ENCODE measurements at places on chromosomes 13 and 19.

GRCh38 chr19:18119013-18119716 is 21.6 kb downstream of the MAST3 start:
- no peak for DNase-seq

- DNase-seq, result no peak
Measured at GRCh38 chr19:38718747-38719543, 25.3 kb downstream of the CAPN12 start.

- DNase-seq, result no peak
Measured at GRCh38 chr19:30781519-30781918, 409.3 kb downstream of the ZNF536 start.

DNA sequence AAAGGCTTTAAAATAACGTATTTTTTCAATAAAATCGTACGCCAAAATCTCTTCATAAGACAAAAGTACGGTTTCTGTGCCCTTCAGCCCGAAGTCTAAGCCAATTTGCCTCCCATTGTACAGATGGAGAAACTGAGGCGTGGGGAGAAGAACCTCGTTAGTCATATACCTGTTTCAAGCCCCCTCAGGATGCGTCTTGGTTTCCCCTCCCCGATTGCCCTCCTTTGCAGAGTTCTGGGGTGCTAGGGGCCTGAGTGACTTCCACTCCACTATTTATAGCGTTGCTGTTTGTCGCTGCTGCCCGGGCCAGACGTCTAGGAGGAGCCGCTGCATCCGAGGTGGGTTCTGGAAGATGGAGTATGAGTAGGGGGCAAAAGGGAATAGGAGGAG is 2.3 kb upstream of the LTBP4 start:
- DNase-seq, result no peak

DNA sequence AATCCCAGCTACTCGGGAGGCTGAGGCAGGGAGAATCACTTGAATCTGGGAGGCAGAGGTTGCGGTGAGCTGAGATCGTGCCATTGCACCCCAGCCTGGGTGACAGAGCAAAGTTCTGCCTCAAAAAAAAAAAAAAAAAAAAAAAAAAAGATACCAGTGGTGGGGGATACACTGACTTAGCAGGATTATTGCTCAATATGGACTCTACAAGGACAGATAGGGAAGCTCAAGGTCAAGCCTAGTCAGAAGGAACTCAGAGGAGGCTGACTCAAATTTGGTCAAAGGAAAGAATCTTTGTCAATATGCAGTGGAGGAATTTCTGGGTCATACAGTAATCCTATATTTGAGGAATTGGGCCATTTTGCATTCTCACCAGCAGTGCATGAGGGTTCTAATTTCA is 6.7 kb upstream of the DIAPH3 start:
- DNase-seq, result no peak

GRCh38 chr13:30985637-30986205 is 53.3 kb downstream of the TEX26 start:
- DNase-seq, result no peak

DNA sequence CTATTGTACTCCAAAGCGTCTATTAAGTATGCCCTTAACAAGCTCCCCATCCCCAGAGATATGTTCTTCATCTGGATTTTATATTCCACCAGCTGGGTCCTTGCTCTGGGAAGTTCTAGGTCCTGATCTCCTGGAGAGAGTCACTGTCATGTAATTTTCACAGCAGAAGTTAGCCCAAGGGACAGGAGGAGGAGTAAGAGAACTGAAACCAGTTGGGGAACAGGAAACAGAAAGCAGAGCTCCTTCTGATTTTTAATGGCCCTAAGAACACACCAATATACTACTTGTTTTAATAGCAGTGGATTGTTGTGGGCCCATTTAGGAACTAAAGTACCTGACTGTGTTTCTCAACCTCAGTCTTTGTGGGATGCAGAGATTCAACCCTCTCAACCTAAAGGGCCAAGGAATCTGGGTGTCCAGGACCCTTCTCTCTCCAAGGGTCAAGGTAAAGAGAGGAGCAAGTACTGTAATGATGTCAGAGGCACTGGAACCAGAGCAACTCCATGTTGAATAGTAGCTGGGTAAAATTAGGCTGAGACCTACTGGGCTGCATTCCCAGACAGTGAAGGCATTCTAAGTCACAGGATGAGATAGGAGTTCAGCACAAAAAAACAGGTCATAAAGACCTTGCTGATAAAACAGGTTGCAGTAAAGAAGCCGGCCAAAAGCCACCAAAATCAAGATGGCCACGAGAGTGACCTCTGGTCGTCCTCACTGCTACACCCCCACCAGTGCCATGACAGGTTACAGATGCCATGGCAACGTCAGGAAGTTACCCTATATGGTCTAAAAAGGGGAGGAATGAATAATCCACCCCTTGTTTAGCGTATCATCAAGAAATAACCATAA is 8.1 kb upstream of the FPR3 start:
- no peak for DNase-seq

GRCh38 chr13:112889351-112890290 is 79.4 kb upstream of the MCF2L start:
- DNase-seq, result no peak

GRCh38 chr19:9406798-9407352 is 28.5 kb downstream of the ZNF266 start:
- peak; percentile 23 for DNase-seq

GRCh38 chr13:79995334-79995733 is 345.6 kb downstream of the SPRY2 start:
- DNase-seq, result no peak

GRCh38 chr19:54393381-54393780 is 21.9 kb upstream of the TTYH1 start:
- DNase-seq, result no peak

DNA sequence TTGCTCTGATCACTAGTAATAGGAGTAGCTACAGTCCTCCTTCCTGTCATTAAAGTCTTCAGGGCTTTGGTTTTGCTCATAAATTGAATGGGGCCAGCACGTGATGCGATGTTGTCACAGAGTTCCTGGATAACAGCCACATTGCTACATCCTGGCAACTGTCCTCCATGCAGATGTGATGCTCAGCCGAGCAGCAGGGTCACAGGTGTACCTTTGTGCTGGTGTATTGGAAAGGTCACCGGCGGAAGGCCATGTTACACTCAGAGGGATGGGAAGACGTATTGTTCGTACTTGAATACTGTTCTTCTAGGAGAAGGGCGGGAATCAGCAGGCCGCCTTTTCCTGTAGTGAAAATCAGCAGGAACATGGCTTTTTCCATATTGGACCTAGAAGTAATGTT is 713.8 kb upstream of the GPC6 start:
- no peak for DNase-seq

DNA sequence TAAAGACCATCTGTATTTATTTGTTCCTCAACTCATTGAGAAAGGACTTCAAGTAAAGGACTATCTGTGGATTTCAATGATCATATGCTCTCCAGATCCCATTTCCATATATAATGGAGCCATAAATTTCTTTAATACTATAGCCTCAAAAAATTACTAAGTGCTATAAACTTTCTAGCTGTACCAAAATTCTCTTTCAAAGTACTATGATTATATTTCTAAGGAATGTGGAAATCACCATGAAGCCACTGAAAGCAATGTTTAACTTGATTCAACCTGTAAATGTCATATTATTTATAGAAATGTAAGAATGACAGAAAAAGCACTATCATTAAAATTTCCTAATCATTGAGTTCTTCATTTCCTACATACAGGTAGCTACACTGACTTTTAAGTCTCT is 20.7 kb downstream of the TBC1D4 start:
- DNase-seq, result no peak

- DNase-seq, result no peak
Measured at GRCh38 chr13:41394166-41394565, 63.2 kb upstream of the RGCC start.

- no peak for DNase-seq
Measured at GRCh38 chr13:113584870-113585671, 518 bp downstream of the TFDP1 start.

DNA sequence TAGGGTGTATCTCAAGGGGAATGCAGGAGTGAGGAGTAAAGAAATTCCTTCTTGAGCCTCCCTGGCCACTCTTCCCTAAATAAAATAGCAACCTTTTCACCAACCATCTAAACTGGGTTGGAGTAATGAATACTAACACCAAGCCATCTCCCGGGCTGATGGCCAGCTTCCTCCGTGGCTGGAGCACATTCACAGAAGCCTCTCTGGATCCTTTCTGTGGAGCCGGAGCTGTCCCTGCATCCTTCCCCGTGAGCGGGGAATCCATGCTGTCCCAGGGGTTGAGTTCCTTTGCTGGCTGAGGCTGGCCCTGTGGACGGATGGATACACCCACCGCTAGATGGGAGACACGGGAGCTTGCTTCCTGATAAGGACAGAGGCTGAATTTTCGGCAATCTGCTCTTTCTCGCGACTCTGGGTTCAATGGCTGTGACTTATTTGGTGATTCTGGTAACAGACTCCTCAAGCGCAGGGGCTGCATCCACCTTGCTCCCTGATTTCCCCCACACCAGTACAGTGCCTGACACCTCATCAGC is 370.3 kb downstream of the ZNF536 start:
- no peak for DNase-seq

GRCh38 chr13:79393564-79394249 is 12.3 kb downstream of the RBM26 start:
- DNase-seq, result no peak

DNA sequence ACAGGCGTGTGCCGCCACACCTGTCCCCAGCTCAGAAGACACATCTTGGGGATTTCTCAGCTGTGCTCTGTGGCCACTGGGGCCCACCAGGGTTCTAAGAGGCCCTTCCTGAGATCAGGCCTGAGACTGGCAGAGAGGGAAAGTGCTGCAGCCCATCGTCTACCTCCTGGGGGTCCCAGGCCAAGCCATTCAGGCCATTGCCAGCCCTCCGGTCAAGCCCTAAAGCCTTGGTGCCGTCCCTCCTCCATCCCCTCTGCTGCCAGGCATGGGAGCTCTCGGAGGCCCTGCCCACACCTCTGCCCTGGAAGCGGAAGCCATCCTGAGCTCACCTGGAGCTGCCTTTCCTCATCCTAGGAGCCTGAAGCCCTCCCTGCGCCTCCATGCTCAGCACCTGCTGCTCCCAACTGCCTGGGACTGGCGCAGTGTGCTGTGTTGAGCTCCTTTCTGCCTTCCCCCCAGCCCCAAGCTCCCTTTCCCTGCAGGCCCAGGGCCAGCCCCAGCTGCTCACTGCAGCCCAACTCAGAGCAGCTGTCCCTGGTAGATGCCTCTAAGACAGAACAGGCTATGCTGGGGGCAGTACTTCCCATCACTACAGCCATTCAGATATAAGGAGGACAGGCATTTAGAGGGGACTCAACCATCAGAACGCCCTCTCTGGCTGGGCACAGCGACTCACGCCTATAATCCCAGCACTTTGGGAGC is 2.9 kb downstream of the SLC7A9 start:
- no peak for DNase-seq

- no peak for DNase-seq
Measured at GRCh38 chr13:113669755-113670341, 2.8 kb downstream of the GRK1 start.

DNA sequence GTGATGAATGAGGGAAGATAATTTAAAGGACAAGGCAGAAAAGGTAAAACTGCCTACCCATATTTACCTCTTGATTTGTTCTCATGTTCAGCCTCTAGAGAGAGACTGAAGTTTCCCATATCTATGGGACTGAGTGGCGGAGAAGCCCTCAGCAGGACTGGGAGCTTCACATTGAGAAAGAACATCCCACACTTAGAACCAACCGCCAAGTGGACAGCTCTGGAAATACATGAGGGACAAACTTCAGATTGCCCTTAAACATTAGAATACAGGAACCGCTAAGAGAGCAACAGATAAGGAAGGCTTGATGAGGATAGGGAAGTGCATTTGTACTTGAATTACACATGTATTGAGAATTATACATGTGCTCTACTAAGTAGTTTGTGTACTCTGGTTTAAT is 316.0 kb upstream of the MIR17HG start:
- DNase-seq, result no peak

DNA sequence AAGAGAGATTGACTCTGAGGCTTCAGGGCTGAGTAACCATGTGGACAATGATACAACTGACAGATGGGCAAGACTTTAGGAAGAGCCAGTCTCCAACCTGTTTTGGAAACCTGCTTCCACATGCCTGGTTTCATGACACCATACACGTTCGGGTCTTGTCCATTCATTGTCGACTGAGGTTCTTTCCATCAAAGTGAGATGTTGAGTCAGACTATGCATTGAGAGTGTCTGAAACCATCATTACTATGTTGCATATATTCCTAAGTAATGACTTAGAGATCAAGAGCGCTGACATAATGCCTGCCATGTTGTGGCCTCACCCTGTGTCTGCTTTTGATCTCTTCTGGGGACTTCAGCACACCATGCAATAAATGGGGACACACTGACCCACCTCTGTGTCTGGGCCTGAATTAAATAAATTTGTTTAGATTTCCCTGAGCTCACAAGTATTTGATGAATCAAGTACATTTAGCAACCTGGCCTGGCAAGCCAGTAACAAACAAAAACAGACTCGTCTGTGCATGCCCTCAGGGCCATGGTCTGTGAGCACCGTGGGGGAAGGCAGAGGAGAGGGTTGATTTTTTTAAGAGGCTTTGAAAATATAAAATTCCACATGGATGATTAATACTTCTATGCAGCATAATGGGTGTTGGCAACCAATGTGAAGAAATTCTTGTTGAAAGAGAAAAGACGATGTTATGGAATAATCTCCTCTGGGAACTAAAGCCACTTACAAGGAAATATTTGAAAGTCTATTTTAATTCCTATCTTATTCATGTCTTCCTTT is 49.9 kb upstream of the UBAC2 start:
- DNase-seq, result no peak

GRCh38 chr13:21638319-21639282 is 32.3 kb upstream of the FGF9 start:
- DNase-seq, result no peak

GRCh38 chr13:55345224-55345623 is 1795.5 kb upstream of the PRR20A start:
- no peak for DNase-seq

GRCh38 chr19:29690842-29691241 is 24.2 kb downstream of the C19orf12 start:
- no peak for DNase-seq

GRCh38 chr19:46759206-46759605 is 13.0 kb upstream of the STRN4 start:
- DNase-seq, result no peak

DNA sequence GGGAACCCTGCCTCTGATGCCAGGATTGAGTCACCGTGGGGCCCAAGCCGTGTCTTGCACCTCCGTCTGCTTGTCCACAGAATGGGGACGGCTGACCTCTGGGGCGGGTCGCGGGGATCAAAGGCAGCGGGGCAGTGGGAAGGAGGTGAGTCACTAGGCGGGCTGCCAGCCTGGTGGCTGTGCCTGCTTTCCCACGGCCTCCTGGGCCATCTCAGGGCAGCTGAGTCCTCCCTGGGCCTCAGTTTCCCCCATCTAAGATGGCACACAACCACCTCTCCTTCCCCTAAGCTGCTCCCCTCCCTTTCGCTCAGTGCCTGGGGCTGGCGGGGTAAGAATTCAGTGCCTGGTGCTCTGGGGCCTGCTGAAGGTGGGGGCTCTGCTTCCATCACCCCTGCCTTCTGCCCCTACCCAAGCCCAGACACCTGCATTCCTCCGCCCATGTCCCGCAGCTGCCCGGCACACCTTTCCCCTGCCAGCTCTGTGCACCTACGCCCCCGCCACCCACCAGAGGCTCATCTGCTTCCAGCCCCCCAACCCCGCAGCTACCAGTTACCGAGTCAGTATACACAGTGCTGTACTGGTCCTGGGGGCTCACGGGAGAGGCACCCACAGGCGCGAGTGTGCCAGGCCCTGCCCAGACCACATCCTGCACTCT is 3.5 kb downstream of the MKNK2 start:
- no peak for DNase-seq

GRCh38 chr19:45305007-45305406 is 17.7 kb downstream of the CKM start:
- no peak for DNase-seq

All from stimulated activated CD8-positive, alpha-beta memory T cell treated with anti-CD3 and anti-CD28 coated beads, Interleukin-4, amount 100 ng/mL, for 4 hours (primary cell).